ENCODE measurements at places on chromosomes 2 and 18. TPM values are rescaled to one million over a fixed set of nuclear protein-coding genes. Genes with fewer than 3 reads are reported as not detected.

DNA sequence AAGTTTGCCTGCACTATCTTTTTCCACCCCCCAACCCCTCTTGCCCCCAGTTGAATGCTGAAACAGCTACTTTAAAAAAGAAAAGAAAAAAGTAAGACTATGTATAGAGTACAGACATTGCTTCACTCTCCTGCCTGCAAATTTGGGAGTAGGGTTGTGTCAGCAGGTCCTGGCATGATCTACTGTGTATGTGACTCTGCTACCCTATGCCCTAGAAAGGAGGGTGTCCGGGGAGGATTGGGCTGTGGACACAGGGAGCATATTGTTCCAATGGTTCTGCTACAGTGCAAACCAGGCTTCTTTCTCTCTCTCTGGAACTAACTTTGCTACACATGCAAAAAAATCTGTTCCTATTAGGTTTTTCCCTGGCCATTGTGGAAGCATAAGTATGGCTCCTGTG lies 9.9 kb upstream of the ZEB2 start:
- no peak for DNase-seq

DNA sequence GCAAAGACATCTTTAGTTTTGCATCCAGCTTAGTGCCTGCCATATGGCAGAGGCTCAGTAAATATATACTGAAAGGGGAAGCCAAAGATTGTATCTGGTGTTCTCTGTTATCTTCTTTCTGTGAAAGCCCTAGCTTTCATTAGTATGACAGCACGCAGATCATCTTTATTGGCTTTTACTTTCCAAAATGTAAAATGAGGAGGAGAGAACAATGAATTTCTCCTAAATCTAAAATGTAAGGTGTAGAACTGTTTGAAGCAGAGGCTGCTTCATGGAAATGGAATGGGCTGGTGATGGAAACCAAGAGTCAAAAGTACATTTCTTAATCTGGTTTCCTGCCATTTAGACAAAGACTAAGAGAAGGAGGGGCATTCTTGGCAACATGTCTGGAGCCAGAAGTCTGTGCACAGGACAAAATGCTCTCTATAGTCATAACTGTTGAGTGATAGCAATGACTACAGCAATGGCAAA lies 1029.9 kb upstream of the PIK3C3 start:
- no peak for DNase-seq

- DNase-seq, result peak; percentile 58
Observed at GRCh38 chr2:60555066-60555782, 1.8 kb upstream of the BCL11A start.

DNA sequence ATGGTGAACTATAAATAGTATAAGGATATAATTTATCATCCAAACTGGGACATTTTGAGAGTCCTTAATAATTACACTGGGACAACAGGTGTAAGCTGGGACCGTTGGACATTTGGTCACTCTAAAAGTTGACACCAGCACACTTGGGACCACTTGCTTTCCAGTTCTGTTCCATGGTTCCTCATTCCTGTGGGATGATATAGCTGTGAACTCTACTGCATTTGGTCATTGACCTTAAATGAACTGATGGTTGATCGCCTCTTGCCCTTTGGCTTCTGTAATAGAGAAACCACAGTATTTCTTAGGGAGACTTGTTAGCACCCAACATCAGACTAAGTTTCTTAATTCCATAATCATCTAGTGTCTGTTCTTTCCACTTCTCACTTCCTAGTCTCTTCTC lies 46.7 kb downstream of the EML6 start:
- no peak for DNase-seq

DNA sequence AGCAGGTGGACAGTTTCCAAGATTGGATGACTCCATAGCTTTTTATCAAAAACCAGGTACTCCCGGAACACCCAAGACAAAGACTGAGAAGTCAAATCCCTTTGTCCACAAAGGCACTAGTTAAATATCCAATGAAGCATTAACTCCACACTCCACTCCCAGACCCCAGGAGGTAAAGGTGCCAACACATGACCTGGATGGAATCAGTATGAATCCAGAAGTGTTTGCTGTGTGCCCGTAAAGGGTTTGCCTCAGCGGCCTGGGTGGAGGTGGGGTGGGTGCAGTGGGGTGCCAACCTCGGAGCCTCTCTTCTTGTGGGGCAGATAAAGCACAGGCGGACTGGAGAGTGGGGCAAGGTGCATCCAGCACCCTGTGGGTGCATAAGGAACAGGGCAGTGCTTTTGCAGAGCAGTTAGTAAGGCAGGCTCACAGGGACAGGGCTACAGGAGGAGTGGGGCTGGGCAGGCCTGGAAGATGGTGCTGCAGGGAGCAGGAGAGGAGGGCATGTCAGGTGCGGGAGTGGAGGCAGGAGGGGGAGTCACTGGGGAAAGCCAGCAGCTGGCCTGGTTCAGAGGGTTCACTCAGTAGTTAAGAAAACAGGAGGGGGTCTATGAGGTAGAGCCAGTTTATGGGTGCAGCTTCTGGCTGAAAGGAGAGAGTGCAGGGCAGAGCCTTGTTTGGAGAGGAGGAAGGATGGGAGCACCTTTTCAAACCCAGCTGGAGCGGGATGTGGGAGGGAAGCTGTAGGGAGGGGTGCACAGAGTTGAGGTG lies 208.4 kb upstream of the SMAD2 start:
- peak; percentile 78 for DNase-seq

DNA sequence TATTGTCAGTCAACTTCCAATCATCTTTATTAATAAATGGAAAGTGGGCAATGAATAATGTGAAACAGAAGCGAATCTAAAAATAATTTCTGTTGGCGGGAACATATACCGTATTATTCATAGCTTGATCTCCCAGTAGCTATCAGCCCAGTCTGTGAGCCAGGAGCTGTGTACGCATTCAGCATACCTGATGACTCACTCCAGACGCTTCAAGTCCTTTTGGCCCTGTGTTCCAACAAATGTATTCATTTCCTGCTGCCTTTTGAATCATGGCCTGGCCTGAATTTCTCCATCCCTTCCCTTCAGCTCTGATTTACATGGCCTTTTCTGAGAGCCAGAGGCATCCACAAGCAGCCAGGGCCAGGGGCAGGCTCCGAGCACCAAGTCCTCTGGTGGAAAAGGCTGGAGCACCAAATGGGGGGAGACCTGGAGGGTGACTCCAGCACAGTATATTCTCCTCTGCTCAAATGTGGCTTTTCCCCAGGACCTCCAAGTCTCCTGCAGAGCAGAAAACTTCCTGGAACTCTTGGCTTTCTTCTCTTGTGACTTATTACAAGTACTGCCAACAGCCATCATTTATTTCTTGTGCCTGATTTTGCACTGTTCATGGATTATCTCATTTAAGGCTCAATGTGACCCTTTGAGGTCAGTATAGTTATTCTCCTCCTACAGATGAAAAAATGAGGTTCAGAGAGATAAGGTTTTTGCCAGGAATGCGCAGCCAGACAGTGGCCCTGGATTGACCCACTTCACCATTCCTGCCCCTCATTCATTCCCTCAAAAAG lies 108.7 kb downstream of the EN1 start:
- no peak for DNase-seq

DNA sequence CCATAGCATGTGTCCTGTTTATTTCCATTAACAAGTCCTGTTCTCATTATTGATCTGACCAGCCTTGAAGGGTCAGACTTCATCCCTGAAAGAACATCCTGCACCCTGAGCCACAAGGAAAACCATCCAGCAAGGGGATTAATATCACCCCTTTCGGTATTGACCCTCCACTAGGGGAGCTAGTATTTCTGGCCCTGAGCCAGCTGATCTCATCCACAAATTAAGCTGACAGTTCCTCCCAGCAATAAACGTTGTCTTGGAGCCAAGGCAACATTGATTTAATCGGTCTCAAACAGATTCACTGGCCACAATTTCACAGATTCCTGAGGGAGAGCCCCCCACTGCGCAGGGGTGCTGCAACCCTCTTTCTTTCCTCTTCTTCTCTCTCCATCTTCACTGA lies 353.1 kb upstream of the FANCL start:
- DNase-seq, result no peak

DNA sequence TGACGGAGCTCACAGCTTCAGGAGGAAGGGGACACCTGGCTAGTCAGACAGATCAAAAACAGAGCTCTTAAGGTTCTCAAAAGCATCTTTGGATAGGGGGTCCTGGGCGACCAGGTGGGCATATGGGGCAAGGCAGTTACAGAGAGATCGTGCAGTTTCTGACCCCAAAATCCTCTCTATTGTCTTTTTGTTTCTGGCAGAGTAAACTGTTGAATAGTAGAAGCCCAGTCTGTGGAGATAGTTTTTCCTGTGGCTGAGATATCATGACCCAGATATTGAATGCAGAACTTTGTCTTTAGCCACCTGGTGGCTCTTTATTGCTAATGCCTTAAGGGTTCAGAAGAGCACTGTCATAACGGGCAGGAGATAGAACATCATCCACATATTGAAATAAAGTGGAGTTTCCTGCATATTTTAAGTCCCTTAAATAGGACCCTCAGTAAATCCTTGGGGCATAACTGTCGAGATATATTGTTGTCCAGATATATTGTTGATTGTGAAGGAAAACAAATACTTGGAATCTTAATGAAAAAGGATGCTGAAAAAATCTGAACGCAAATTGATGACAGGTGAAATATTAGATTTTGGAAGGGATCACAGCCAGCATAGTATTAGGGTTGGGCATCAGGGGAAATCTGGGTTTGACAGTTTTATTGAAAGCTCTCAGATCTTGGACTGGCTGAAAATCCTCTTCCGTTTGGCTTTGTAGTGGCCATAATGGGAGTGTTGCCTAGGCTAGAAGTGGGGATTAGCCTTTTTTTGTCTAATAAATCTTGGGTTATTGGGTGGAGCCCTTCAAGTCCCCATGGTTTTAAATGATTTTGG lies 14.1 kb upstream of the ZDBF2 start:
- no peak for DNase-seq

DNA sequence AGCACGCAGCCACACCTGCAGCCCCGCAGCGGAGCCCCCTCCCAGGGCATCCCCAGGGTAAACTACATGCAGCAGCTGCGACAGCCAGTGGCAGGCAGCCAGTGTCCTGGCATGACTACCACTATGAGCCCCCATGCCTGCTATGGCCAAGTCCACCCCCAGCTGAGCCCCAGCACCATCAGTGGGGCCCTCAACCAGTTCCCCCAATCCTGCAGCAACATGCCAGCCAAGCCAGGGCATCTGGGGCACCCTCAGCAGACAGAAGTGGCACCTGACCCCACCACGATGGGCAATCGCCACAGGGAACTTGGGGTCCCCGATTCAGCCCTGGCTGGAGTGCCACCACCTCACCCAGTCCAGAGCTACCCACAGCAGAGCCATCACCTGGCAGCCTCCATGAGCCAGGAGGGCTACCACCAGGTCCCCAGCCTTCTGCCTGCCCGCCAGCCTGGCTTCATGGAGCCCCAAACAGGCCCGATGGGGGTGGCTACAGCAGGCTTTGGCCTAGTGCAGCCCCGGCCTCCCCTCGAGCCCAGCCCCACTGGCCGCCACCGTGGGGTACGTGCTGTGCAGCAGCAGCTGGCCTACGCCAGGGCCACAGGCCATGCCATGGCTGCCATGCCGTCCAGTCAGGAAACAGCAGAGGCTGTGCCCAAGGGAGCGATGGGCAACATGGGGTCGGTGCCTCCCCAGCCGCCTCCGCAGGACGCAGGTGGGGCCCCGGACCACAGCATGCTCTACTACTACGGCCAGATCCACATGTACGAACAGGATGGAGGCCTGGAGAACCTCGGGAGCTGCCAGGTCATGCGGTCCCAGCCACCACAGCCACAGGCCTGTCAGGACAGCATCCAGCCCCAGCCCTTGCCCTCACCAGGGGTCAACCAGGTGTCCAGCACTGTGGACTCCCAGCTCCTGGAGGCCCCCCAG lies 254.1 kb downstream of the GLI2 start:
- no peak for DNase-seq

- no peak for DNase-seq
Observed at GRCh38 chr2:157363612-157364101, 38.0 kb upstream of the ERMN start.

GRCh38 chr2:148596018-148596417 lies 48.5 kb upstream of the EPC2 start:
- no peak for DNase-seq

GRCh38 chr2:132910432-132910831 lies 240.4 kb upstream of the LYPD1 start:
- DNase-seq, result no peak

DNA sequence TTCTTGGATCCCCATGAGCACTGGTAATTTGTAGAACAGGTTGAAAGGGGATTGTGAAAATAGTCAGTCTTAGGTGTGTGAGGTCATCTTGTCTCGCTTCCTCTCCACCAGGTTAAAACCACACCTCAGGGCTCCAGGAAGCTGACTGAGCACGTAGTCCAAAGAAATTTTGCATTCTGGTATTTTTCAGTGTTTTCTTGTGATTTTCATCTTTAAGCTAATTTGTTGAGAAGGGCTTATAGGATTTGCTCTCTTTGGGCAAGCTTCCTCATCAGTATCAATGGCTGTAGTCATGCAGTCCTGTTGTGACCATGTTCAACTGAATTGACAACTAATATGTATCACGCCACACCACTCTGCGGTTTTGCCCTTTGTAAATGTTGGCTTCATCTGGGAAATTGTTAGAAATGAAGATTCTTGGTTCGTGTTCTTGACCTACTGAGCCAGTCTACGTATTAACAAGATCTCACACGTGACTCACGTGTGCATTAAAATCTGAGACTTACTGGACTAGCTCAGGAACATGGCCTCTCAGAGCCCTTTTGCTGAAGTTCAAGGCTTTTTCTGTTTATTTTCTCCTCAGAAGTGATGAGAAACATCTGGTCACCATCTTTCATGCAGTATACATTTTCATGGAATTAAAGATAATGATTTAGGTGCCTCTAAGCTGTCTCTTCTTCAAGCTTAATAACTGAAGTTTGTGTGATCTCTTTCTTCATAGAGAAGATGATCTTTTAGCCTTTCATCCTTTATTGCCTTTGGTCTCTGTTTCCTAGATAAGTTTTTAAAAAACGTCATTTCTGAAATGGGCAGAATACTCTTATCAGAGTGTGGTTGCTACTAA lies 32.8 kb downstream of the FMNL2 start:
- DNase-seq, result no peak

GRCh38 chr2:60483401-60483800 lies 70.1 kb downstream of the BCL11A start:
- DNase-seq, result no peak

DNA sequence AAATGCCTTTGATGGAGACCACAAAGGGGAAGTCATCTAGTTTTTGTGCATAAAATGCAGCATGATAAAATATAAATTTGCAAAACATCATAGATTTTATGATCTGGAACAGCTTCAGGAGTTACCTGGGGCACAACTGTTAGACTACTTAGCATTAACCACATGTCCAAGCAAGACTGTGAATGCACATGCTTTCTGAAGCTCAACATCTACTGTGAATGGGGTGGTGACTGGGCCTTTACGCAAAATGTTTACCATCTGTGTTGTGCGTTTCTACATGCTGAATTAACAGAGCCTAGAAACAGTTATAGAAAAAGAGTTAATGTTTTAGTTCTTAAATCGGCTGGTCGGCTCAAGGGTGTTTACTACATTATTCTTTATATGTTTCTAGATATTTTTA lies 45.5 kb downstream of the KCTD1 start:
- DNase-seq, result no peak

- no peak for DNase-seq
Observed at GRCh38 chr2:171791361-171791760, 102.7 kb downstream of the SLC25A12 start.

Gene LYPD6B
- total RNA-seq, result not detected

Gene CHAC2
- total RNA-seq, result 1.8 TPM

Gene GLI2
- total RNA-seq, result 1.4 TPM

Gene EVX2
- not detected for total RNA-seq

Gene TCF4
- total RNA-seq, result 140 TPM

Data from thyroid gland (tissue), 4 donors.